GM13976 (cell line): ENCODE measurements at places on chromosomes 16 and 17.
A peak's percentile ranks its signal among the peaks of the same experiment; 100 is the strongest.

GRCh38 chr17:54180950-54181349 lies 358.2 kb downstream of the KIF2B start:
- no peak for DNase-seq

DNA sequence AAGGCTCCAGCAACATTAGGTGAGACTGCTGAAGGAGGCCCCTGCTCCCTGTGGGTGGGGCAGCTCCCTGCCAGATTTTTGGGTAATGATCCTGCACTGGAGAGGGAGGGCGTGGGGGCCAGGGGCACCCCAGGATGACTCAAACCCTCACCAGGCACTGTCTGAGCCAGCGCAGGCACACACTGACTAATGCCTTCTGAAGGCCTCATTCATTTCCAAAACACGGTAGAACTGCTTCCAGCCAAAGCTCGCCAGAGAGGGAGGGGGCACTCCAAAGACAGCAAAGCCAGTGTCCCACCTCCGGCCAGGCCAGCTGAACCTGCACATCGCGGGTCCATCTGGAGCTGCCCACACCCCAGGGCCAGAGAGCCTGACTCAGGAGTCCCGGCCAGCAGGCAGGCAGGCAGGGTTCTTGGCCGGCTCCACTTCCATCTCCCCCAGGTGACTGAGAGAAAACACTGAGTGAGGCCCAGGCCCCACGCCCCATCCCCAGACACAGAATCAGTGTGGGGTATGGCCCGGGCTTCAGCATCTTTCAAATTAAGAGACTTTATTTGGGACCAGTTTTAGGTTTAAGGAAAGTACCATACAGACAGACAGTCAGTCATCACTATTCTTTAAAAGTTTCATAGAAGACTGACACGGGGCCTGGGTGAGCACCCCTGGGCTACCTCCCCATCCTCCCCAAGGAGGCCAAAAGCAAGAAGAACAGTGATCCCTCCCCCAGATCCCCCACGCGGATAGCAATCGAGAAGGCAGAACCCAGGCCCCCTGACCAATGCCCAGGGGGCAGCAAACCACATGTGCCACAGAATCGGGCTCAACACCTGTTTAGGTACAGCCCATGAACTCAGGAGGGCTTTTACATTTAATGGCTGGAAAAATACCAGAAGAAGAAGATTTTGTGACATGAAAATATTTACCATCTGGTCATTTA lies 2.3 kb downstream of the PIEZO1 start:
- no peak for DNase-seq

DNA sequence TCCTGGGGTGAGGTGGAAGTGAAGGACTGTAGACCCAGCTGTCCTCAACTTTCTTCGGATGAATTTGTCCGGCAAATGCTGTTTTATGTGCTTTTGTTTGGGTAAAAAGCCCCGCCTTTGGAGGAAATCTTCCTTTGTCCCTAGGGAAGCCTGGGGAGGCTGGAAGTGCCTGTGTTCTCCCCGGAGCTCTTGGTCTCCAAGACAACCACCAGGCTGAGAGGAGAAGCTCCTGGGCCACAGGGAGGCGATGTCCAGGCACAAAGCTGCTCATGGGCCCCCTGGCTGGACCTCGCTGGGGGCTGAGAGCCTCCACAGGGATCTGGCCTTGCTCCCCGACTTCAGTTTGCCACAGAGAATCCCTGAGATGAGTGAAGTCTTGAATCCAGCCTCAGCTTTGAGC lies 293.1 kb upstream of the N4BP1 start:
- no peak for DNase-seq

- no peak for DNase-seq
These were observed 210.6 kb upstream of the KCNJ16 start for GRCh38 chr17:69864462-69864861.

- DNase-seq, result peak; percentile 1
These were observed 236.6 kb downstream of the GSG1L start for GRCh38 chr16:27826893-27827289.

DNA sequence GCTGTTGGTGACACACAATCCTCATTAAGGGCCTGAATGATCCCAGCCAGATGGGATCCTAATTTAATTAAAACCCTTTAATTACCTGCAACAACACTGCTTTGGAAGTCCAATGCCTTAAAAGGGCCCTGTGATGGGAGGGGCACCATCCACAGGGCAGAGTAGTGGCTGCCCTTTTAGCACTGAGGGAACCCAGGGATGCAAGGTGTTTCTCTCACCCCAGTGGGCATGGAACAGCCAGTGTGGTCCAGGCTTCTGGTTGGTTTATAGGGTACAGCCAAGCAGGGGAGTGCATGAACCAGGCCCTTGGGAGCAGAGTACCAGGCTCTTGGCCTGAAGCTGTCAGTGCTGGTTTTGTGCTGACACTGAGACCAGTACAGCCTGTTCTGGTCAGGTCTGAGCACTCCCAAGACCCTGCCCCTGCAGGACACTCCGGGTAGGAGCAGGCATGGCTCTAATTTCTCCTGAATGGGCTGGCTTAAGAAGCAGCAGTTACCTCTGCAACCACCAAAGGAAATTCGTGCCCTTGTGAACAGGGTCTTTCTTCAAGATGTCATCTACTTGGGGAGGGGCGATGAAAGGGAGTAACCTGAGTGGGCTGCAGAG lies 9.9 kb downstream of the NXPH3 start:
- DNase-seq, result no peak

DNA sequence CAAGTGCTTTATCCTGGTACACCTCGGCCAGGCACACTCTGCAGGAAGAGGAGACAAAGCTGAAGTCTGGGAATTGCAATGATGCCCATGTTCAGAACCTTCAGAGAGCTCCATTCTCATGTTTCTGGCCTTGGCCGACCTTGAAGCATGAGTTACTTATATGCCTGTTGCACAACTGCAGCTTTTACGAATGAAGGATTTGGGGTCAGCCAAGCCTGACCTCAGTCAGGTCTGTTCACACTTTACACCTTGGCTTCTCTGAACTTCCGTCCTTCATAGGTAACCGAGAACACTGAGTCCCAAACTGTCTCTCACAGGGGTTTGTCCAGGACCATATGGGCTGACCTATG lies 66.7 kb downstream of the GTF3C1 start:
- DNase-seq, result no peak

GRCh38 chr16:80058214-80058613 lies 457.7 kb upstream of the MAF start:
- no peak for DNase-seq

DNA sequence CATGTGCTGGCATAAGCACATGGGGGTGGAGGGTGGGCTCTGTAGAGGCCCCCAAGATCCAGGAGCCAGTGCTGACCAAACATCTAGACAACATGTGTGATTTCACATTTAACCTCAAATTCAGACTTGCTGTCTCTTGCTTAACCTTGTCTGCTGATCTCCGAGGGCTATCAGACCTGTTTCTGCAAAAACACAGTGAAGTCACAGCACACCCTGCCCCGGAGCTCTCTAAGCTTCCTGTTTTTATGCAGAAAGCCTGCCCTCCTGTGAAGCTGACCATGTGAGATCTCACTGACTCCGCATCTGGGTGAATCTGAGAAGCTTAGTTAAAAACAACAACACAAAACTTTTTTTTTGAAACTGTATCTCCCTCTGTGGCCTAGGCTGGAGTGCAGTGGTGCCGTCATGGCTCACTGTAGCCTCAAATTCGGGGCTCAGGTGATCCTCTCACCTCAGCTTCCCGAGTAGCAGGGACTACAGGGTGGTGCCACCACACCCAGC lies 6.6 kb upstream of the DPEP2 start:
- no peak for DNase-seq

- no peak for DNase-seq
These were observed 7.1 kb downstream of the KRT13 start for GRCh38 chr17:41498276-41498675.

- DNase-seq, result peak; percentile 87
These were observed 15.9 kb downstream of the ARHGAP23 start for GRCh38 chr17:38444151-38444550.

DNA sequence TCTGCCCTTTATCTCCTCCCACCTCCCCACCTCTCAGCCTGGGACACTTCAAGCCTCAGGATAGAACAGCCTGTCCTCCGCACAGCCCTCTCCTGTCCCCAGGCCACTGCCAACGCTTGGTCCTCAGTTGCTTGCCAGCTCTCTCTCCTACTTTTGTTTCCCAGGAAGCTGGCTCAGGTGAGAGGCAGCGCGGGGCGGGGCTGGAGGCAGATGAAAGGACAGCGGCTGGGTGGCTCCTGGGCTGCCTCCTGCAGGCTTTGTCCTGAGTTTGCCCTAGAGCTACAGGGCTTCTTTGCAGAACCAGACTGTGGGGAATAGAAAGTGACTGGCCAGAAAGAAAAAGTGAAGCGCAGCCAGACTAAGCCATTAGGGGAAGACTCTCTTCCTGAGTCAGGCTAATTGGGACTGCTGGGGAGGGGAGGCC lies 48.2 kb upstream of the CDC42EP4 start:
- DNase-seq, result no peak

- no peak for DNase-seq
These were observed 110.3 kb upstream of the CHMP6 start for GRCh38 chr17:80881306-80881705.

- no peak for DNase-seq
These were observed 55.5 kb upstream of the DLX4 start for GRCh38 chr17:49913226-49914095.

GRCh38 chr16:19227643-19228042 lies 57.9 kb upstream of the CLEC19A start:
- DNase-seq, result no peak

DNA sequence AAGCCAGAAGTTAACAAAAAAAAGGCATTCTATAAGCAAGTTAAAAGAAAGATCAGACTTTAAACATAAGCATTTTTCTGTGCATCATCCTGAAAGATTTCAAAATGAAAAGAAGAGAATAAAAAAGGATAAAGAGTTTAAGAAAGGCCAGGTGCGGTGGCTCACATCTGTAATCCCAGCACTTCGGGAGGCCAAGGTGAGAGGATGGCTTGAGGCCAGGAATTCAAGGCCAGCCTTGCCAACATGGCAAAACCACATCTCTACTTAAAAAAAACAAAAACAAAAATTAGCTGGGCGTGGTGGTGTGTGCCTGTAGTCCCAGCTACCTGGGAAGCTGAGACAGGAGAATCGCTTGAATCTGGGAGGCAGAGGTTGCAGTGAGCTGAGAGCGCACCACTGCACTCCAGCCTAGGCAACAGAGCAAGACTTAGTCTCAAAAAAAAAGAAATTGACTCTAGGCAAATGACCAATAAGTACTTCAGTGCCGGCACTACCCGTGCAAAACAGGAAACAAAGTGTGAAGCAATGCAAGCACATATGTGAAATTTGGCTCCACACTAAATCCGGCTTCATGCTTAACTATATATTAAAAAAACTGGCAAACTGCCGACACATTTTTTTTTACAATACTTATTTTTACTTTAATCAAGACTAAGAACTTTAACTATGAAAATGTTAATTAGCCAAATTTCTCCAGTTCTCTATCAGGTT lies 83.2 kb upstream of the C17orf78 start:
- DNase-seq, result no peak

GRCh38 chr17:68613739-68614298 lies 12.7 kb upstream of the FAM20A start:
- peak; percentile 23 for DNase-seq

DNA sequence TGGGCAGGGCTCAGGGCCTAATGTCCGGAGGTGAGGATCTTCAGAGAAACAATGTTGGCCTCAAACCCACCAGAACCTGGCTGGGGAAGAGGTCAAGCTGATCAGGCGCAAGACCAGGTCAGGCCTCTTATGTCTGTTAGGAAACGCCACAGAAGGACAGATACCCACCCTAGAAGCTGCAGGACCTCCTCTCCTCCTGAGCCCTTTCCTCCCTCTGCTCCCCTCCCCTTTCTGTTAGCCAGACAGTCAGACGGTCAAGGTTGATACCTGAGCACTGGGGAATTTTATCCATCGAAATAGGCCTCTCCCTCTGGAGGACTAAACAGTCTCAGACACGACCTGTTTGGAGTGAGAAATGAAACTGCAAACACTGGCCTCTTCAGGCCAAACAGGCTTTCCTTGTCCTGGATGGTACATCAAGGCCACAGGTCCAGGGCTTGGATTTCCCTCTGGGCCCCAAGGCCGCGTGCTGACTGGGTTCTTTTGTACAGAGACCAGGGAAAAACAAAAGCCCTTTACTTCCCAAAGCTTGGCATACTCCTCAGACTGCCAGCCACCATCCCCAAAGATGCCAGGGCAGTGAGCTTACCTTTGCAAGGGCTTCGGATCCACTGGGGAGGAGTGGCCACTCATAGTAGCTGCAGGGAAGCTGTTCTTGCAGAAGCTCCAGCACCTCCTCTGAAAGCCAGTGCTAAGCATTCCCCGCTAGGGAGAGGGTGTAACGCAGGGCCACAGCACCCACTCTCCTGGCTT lies 135.8 kb downstream of the CCDC182 start:
- no peak for DNase-seq

DNA sequence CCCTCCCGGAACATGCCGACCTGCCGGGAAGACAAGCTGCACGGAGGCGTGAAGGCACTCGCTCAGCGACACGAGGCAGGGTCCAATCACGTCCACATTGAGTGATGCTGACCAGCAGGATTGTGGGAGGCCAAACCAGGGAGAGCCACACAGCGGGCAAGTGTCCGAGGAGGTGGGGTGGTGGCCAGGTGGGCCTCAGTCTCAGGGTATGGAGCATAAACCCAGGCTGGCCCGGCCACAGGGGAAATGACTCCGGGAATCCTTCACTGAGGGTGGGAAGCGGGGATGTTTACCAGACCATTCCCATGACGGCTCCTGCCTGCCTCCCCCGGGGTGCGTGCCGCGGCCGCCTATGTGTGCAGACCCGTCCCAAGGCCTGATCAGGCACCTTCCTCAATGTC lies 62.5 kb downstream of the RPH3AL start:
- DNase-seq, result no peak

- no peak for DNase-seq
These were observed 93.3 kb downstream of the ASIC2 start for GRCh38 chr17:33199571-33200510.

- no peak for DNase-seq
These were observed 29.5 kb upstream of the ZNF469 start for GRCh38 chr16:88353232-88353631.

DNA sequence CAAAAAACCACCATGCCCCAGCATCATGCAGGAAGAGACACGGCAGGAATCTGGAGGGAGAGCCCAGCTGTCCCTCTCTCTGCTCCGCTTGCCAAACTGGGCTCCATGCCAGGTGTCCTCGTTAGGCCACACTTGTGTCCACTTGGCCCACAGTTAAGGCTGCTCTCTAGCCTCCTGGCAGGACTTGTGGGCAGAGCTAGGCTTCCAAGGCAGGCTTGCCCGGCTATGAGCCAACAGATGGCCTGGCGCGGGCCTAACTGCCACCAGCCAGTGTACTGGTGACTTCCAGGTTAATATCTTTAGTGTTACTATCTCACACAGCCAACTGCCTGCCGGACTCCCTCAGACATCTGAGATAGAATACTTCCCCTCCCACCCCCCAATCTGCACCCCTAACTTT lies 10.6 kb downstream of the ATP6V0D1 start:
- DNase-seq, result no peak
